Suprapubic skin (tissue), 4 donors: ENCODE measurements at places on chromosomes 12 and 14.

DNA sequence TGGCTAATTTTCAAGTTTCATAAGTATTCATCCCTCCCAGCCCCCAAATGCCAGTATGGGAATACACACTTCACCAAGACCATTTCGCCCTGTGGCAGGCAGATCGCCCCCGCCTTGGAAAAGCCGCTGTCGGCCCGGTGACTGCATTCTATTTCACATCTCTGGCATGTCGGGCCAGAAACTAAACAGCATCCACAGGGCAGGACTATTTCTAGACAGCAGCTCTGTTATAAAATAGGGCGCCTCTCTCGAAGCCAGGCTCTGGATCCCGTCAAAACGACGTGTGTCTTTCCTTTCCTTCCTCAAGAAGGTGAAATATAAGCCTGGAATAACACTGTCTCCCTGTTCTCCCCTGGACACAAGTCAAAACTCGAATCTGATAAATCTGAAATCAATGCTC, 56.8 kb downstream of the GSC start:
- DNase-seq: no peak

DNA sequence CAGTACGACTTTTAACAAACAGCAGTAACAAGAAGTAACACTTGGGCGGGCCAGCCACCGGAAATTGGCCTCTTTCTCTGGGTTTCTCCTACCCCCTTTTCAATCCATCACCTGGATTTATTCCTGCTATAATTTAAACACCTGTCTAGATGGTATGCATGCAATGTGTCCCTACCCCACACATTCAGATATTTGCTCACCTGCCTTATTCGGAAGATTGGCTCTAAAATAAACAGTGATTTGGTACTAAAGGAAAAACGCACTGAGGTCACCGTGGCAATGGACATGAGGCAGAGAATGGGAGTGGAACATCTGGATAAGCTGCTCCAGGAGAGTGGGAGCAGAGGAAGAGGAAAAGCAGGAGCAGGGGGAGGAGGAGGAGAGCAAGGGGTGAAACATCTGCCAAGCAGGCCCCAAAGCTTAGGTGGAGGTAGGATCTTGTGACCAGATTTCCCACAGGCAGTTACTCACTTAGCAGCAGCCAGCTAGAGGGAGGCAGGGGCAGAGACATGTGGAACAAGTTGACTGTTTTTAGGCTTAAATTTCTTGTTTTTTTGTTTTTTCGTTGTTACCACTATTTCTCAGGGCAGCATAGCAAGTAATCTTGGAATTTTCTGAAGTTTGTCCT, 150.9 kb downstream of the TTLL5 start:
- no peak for DNase-seq

GRCh38 chr14:47223656-47224055, 451.7 kb downstream of the MDGA2 start:
- no peak for DNase-seq

- no peak for DNase-seq
Measured at GRCh38 chr12:2691006-2691344, 103.8 kb upstream of the FKBP4 start.

GRCh38 chr12:64186789-64187188, 35.3 kb downstream of the KICS2 start:
- no peak for DNase-seq

GRCh38 chr14:74404435-74404834, 21.6 kb downstream of the SYNDIG1L start:
- peak; percentile 31 for DNase-seq

DNA sequence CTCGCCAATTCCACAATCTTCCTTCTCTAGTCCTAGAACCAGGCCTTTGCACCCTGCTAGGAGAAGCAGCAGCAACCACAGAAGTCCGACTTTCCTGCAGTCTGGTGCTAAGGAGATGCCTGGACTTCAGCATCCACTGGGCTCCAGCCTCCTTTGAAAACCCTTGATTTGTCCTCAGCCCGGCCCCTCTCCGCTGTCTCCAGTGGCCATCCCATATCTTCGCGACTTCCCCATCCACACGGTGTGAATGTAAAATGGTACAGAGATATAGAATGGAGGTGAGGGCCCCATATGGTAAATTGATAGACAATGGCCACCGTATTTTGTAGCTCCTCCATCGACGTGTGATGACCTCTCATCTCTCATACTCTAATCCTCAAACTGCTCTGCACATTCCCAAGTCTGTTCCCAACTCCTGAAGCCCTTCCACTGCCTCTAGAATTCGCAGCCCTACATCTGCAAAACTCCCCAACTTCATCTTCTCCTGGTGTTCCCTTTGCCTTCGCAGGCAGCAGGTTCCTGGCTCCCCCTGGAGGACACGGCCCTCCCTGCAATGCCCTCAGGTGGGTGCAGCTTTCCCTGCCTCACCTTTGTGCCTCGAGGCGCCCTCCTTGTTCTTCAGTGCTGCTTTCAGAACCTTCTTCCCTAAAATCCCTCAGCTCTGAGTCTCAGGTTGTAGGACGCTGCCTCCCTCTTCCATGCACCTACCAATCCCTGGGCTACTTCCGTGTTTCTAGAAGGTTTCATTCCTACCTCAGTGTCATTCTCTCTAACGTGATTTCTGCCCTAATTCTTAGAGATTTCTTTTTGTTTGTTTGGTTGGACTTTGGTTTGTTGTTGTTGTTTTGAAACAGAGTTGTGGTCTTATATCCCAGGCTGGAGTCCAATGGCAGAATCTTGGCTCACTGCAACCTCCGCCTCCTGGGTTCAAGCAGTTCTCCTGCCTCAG, 36.7 kb downstream of the TMBIM6 start:
- no peak for DNase-seq

- no peak for DNase-seq
Measured at GRCh38 chr12:70033310-70033709, 208.3 kb downstream of the MYRFL start.

- no peak for DNase-seq
Measured at GRCh38 chr12:95546491-95546813, 4.8 kb downstream of the USP44 start.

GRCh38 chr12:21971344-21971743, 30.1 kb upstream of the ABCC9 start:
- no peak for DNase-seq

GRCh38 chr12:51872689-51872981, 15.3 kb upstream of the ANKRD33 start:
- DNase-seq: no peak
